ENCODE measurements at places on chromosomes 1 and 21.

DNA sequence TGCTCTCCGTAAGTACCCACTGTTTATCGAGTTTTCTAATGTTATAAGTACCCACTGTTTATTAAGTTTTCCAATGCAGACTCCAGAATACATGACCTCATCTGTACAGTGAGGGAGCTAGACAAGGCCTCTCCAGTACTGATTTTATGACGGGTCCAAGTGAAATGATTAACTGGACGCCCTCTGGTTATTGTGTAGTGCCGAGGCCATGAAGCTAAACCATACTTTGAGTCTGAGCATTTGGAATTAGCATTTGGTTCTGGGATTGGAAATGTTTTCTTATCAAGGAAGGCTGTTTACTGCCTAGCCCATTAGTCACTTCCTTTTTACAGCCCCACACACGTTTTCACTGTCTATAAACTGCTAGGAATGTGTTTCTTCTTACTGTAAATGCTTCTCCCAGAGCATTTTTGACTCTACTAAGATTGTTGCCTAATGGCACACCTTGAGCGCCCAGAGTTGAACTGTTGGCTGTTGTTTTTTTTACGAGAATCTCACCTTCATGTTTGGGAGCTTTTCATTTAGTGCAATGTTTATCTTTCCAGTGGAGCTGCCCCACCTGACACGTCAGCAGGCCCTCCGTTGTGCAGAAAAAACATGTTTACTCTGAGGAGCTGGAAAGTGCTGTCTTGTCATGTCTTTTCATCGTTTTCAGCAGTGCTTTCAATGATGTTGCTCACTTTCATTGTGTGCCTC, 26.9 kb downstream of the SPATA46 start:
- DNase-seq: peak; percentile 85

- DNase-seq: no peak
These were observed 91.1 kb downstream of the KIAA0319L start for GRCh38 chr1:35466120-35466519.

DNA sequence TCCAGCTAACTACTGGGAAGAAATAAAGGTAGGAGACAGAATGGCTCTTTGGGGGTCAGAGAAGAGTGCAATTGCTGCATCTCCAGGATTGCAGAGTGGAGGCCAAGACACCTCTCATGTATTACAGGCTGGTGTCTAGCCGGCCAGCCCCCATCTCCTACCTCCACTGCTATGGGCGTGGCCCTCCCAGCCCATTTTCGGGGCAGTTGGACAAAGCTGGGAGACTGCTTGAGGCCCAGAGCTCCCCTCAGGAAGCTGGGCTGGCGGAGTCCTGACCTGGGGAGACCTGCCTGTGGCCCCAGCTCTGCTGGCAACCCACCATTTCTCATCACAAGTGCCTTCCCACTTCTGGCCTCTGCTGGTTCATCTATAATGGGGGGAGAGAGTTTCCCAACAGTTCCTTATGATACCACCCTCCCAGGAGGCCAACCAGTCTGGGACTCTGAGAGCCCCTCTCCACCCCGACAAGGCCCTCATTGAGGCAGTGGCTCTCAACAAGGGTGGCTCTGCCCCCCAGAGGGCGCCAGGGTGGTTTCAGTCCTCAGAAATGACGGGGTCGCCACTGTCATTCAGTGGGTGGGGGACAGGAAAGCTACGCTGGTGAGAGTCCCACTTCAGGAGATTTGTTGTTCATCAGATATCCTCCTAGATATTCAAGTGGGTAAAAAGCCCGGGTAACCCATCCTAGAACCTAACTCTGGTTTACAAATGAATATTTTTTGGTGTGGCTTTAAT, 11.5 kb downstream of the RAP1GAP start:
- DNase-seq: no peak

GRCh38 chr1:206041640-206042039, 11.3 kb upstream of the RHEX start:
- DNase-seq: no peak

GRCh38 chr21:15121655-15122120, 56.9 kb upstream of the NRIP1 start:
- DNase-seq: peak; percentile 16

GRCh38 chr1:179776831-179777230, 33.7 kb downstream of the FAM163A start:
- DNase-seq: no peak

DNA sequence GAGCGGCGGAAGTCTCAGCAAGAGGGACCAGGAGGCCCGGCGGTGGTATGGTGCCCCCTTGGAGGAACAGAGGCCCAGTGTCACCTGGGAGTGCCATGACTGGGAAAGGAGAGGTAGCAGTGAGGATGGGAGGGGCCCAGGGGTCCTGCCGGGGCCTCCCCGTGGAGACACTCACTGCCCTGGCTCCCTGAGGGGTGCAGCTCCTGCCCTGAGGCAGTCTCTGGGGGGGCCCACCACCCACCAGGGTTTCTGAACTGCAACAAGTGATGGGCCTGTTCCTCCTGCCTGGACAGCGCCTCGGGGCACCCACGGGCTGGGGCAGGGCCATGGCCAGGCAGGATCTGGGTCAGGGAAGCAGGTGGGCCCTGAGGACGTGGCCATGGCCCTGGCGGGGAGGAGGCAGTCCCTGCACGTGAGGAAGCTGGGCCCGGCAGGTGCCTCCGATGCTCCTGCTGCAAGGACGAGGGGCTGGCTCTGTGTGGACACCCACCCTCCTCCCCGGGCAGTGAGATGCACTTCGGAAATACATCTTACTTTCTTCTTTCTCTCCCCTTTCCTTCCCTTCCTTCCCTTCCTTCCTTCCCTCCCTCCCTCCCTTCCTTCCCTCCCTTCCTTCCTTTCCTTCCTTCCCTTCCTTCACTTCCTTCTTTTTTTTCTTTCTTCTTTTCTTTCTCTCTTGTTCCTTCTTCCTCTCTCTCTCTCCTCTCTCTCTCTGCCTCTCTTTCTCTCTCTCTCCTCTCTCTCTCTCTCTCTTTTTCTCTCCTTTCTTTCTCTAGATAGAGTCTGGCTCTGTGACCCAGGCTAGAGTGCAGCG, 66.6 kb downstream of the MORN1 start:
- DNase-seq: no peak

DNA sequence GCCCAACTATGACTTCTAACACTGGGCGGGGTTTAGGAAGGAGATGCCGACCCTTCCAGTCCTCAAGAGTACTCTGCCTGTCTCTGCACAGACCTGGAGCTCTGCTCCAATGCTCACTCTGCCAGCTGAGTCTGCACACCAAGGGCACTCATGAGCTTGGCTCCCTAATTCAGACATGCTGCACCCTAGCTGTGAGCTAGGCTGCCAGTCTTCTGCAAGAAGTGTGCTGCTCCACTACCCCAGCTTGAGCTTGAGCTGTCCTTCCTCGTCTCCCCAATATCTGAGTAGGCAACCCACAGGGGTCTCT, 13.2 kb downstream of the TP53BP2 start:
- DNase-seq: peak; percentile 24

DNA sequence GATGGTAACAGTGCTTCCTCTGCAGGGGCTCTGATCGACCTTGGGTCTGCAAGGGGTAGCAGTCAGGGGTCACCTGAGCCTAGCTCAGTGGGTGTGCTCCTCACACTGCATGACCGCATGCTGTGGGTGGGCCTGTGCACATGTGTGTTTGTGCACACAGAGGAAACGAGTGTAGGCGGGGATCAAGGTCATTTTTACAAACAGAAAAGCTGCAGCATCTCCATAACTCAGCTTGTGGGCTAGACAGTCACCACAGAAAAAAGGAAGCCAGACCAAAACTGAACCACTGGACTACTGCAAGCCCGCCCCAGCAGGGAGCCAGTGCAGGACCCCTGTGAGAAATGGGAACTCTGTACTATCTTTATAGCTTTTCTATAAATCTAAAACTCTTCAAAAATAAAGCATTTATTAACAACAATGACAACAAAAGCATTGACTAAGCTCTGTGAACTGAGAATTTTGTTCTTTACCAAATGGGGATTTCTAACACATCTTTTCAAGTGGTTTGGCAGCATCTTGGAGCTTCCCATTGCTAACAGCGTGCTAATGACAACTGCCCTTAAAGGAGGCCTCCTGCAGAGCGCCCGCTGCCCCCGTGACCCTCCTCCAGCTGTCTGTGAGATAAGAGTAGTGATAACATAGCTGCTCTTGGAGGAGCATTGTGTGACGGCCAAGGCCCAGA, 19.9 kb upstream of the NEK2 start:
- DNase-seq: no peak

GRCh38 chr1:240538776-240539430, 73.1 kb downstream of the GREM2 start:
- no peak for DNase-seq

DNA sequence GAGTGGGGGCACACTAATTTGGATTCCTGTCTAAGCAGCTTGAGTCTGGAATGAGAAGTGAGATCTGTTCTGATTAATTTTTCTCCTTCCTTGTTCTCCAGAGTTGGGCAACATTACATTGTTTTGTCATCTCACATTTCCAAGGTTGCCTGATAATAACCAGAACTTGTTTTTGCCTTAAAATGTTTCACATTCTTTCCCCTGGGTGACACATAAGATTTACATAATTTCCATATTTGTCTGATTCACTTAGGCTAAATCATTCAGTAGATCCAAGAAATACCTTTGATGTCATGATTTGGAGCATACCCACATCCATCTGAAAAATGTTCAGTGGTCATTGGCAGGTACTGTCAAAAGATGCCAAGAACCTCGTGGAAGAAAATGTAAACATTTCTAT, 60.3 kb downstream of the XCL2 start:
- DNase-seq: peak; percentile 75

DNA sequence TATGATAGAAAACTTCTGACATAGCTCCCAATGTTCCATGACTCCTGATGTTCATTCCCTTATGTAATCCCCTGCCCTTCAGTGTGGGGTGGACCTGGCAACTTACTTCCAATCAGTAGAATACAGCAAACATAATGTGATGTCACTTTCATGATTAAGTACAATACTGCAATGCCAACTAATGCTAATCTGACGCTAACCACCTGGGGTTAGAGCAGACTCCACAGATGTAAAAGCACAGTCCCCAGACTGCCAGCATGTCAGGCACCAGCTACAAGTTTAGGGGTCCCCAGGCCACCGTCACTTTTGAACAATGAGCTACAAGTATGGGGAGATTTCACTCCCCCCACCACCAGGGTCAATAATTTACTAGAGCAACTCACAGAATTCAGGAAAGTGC, 32.3 kb upstream of the FBXO28 start:
- DNase-seq: no peak

DNA sequence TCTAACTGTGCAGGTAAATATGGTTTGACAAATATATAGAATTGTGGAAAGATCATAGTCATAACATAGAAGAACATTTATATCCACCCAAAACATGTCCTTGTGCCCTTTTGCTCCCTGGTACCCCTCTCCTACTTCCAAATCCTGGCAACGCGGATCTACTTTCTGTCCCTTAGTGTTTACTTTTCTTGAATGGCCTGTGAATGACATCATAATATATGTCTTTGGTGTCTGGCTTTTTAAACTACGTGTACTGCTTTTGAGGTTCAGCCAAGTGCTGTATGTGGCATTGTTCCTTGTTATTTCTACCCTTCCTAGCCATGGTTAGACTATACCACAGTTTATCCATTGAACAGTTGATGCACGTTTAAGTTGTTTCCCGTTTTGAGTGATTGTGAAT, 155.6 kb downstream of the SDCCAG8 start:
- DNase-seq: no peak

- DNase-seq: no peak
These were observed 56.7 kb upstream of the B3GALT5 start for GRCh38 chr21:39555911-39556590.

- DNase-seq: peak; percentile 76
These were observed 9.8 kb upstream of the FNBP1L start for GRCh38 chr1:93437976-93438605.

DNA sequence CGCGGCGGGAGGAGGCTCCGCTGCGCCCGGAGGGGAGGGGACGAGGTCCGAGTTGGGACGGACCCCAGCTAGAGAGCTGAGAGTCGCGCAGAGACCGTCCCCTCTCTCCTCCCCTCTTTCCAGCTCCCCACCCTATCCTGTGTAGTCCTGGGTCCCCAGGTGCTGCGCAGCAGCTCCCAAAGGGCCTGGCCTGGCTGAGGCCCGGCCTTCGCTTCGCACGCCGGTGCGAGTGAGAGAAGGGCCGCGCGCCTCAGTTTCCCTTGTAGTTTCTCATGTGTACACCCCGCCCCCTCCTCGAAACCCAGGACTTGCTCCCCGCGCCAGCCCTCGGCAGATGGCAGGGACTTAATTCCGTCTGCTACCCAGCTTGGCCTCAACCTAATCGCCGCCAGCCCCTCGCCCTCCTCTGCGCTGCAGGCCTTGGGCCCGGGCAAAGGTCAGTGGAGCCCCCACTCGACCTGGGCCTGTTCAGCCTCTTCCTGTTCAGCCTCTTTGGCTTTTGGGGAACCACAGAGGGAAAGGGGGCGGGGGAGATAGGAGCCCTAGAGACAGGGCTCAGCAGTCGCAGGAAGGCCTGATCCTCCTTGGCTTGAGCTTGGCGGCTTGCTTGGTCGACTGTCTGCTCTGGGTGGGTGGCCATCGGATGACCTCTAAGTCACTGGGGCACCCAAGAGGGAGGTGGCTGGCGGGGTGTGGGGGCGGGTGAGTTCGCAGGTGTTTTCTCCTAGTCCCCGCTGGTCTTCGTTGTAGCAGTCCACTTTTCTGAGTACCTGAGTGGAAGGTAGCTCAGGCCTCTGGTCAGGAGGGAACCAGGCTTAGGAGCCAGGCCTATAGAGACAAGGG, 1.0 kb downstream of the ZNF687 start:
- DNase-seq: peak; percentile 36

- no peak for DNase-seq
These were observed 38.0 kb upstream of the RWDD3 start for GRCh38 chr1:95196017-95196416.

GRCh38 chr21:33939226-33939625, 23.6 kb upstream of the ATP5PO start:
- no peak for DNase-seq

GRCh38 chr1:204203206-204203767, 7.0 kb upstream of the KISS1 start:
- no peak for DNase-seq

DNA sequence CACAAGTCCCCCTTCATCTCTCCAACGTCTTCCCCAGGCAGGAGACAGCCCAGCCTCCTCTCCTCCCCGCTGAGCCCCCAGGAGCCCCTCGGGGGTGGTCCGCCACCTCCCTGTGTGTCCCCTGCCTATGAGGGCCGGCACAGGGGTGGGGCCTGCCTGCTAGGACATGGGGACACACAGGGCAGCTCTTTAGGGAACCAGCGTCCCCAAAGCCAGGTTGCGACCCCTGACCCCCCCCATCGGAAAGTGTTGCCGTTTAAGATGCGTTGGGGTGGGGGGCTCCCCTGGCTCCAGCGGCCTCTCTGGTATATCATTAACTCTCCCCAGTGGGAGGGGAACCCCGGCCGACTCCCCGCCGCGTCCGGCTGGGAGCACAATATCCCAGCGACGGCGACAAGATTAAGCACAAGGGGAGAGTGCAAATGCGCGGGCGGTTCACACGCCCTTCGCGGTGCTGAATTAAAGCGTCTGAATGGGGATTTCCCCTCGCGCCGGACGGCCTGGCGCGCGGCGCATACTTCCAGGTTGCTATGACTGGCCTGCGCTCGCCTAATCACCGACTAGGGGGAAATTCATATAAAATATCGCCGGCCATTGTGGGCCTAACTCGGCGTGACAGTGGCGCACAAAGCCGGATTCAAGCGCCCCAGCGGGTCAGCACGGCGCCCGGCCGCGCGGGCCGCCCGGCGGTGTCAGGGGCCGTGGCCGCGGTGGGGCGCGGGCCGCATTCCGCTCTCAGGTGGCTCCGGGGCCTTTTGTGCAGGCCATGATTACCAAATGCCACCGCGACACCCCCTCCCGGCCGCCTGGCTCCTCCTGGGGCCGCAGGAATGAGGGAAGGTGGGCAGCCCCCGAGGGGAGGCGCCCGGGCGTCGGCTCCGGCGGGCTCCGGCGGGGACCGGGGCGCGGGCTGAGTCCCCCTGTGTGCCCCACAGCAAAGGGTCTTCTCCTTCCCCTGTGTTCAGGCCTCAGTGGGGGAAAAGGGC, 30.9 kb downstream of the WNT3A start:
- peak; percentile 10 for DNase-seq

Measured in ELR (cell line).